Stimulated activated CD4-positive, alpha-beta T cell treated with anti-CD3 and anti-CD28 coated beads, Interleukin-1b, Interleukin-23, amount 100 ng/mL, for 24 hours (primary cell): ENCODE measurements at places on chromosomes 12 and 14.

DNA sequence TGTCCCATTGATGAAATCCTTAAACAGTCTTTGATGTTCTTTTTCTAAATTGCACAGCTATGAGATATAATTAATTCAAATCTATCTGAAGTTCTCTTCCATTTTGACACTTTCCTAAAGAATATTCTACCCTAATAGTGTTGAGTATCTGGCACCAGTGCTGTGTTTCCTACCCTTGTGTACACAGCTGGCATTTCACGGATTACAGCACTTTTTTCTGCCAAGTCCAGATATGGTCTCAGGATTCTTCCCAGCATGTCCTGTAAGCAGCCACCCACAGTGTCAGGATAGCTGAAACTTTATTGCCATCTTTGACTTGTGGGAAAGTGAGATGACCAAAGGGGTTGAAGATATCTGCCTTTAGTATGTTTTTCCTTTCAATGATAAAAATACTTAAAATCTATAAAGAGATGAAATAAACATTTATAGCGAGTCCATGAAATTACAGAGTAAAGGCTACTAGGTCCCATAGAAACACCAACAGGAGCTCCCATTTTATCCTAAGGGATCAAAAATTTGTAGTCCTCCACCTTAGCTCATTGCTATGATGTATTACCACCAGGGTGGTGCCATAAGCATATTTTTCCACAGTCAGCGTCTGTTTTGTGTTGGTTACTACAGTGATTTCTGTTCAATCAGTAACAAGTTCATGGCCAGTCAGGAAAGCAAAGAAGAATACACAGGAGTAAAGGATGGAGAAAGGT, 96.7 kb downstream of the TRHDE start:
- DNase-seq, result no peak

GRCh38 chr12:69252033-69252432, 12.7 kb downstream of the CPSF6 start:
- no peak for DNase-seq

- DNase-seq, result no peak
Measured at GRCh38 chr14:97074856-97075255, 277.7 kb downstream of the VRK1 start.

DNA sequence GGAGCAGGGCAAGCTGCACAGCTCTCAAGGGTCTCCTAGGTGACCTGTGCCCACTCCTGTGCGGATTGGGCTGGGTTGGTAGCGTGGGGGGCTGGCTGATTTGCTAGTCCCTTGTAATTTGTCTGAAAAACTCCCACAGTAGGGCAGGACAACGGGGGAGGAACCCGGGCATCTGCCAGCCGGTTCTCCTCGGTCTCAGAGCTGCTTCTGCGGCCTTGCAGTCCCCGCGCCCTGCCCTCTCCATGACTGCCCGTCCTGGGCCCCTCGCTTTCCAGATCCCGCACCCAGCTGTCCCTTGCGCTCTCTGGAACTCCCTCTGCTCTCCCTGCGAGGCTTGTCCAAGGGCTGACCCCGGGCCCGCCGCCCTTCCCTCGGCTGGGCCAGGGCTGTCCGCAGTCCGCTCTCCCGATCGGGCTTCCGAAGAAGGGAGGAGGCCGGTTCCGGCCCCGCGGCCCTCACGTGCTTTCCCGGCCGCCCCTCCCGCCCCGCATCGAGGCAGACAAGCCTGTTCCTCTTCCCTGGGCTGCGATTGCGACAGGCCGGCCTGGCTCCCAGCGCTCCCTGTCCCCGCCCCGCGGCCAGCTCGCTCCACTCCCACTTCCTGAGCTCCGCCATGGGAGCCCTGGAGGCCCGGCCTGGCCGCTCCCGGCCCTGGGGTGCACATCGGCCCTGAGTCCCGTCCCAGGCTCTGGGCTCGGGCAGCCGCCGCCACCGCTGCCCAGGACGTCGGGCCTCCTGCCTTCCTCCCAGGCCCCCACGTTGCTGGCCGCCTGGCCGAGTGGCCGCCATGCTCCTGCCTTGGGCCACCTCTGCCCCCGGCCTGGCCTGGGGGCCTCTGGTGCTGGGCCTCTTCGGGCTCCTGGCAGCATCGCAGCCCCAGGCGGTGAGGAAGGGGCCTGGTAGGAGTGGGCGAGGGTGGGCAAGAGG, at the start of gene LTBR:
TSS of gene LTBR (plus strand) at position 591 of the 927 bp plus-strand sequence. CDS start at position 788, 197 bp downstream.
- no peak for DNase-seq

DNA sequence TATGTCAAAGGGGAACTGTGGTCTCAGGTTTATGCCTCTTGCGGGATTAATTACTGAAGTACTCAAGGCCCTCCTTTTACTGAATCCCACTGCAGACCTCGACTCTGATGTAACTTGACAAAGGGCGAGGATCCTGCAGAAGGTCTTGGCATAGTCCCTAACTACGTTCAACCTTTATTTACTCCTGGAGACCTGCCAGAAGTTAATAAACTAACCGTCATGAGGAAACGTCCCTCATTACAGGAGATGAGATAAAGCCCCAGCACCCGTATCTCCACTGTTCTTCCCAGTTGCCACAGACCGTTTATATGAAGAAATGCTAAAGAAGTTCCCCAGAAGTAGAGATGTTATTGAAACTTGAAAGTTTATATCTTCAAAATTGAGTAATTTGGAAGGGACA, 190.9 kb downstream of the ETV6 start:
- DNase-seq, result no peak

GRCh38 chr14:60356906-60357550, 108.0 kb downstream of the PPM1A start:
- no peak for DNase-seq

- DNase-seq, result no peak
Measured at GRCh38 chr14:95545515-95546168, 10.8 kb downstream of the GLRX5 start.

DNA sequence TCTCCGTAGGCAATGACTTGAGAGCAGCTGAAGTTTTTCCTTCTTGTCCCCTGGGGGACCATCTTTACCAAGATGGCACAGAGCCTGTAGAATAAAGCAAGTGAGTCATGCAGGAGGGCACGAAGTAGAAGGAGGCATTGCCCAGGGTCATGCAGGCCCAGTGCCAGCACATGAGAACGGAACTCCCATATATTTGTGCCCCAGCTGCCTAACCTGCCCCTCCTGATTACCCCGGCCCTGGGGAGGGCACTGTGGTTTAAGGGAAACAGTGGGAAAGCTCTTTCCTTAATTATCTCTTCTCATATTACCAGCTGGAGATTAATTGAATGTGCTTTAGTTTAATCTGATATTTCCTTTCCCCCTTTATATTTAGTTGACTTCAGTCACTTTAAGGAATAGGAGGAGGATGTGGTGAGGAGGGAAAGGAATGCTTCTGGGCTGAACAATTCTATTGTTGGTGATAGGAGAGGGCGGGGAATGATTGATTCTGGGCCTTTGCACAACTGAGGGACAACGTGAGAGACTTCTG, 51.9 kb downstream of the RASSF8 start:
- no peak for DNase-seq

DNA sequence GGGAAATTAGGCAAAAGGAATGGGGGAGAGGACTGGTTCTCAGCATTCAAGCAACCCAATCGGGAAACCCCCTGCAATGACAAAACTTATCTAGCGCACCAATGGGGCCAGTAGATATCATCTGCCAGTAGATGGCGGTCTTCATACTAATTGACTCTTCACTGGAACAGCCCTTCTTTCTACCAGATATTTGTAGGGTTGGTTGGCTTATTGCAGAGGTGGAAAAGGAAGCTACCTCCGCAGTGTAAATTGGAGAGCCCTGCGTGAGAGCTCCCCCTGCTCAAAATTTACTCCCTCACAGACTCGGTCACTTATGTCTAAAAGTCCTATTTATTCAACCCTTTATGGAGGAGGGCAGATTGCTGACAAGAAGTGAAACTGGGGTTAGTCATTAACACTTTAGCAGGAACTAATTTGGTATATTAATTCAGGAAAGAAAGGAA, 166.1 kb upstream of the CCND2 start:
- peak; percentile 37 for DNase-seq

DNA sequence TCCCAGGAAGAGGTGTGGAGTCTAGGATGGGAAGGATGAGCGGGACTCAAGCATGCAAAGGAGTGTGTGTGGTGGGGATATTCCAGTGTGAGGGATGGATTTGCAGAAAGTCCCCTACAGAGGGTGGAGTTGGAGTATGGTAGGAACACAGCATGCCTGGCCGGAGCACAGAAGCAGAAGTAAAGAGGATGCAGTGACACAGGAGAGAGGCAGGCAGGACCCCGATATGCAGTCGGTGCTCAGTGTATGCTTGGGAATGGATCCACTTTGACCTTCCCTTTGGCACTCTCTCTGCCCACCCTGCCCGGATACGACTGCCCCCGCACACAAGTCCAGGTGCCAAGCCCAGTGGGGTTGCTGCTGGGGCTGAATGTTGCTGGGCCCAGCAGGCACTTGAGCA, 21.3 kb downstream of the WSCD2 start:
- DNase-seq, result no peak
